Left forelimb (tissue), 1 donor: ENCODE measurements at places on chromosomes 7 and 10.

DNA sequence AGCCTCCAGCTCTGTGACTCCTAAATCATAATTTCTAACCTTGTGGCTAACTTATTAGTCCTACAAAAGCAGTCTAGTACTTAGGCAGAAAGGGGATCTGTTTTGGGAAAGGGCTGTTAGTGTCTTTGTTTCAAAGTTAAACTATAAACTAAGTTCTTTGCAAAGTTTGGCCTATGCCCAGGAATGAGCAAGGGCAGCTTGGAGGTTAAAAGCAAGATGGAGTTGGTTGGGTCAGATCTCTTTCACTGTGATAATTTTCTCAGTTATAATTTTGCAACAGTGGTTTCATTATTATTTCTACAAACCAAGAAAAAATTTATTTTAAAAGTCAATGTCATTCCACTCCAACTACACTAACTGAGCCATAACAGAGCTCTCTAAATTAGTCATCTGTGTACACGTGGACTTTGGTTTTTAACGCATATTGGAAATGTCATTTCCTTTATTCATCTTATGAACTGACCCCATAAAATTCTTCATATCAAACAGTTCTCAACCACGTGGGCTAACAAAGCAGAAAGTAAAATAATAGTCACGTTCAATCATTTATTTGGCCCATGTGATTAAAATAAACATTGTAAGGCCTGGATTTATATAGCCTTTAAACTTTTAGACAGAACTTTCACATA, 143.2 kb upstream of the C7orf33 start:
- no peak for DNase-seq

GRCh38 chr10:35690534-35690933, 48.4 kb upstream of the FZD8 start:
- DNase-seq = no peak

DNA sequence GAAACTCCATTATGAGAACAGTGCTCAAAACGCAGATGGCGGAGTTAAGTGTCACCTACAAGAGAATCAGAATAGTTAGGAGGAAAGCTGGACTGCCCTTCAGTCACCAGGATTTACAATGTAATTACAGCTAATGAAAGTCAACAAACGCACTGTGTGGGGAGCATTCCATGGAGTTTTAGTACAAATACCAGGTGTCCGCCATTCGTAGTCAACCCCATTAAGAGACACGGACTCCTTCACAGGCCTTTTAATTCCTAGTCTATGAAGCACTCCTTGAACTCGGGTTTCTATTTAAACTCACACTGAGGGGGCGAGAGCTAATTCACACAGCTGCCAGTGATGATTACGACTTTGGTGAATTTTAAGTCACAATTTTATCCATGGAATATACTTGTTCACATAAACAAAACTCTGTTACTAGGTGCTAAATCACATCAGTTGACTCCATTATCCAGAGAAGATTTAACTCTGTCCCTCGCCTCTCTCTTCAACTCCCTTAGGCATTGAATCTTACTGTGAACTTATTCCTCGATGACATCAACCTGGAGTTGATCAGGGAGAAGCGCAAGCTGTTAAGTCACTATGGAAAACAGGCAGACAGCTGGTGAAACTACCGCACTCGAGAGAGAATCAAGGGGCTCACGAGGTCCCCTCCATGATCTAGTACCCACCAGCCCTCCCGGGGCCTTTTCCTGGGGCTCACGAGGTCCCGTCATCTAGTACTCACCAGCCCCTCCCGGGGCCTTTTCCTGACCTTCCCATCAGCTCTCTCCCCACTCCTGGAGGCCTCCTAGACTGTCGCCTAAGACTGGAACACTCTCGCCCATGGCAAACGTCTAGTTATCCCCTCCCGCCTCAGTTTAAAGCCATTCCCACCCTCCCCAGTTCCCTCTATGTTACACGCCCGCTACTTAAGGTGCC, 1.5 kb downstream of the ZFAND2A start:
- DNase-seq = no peak

DNA sequence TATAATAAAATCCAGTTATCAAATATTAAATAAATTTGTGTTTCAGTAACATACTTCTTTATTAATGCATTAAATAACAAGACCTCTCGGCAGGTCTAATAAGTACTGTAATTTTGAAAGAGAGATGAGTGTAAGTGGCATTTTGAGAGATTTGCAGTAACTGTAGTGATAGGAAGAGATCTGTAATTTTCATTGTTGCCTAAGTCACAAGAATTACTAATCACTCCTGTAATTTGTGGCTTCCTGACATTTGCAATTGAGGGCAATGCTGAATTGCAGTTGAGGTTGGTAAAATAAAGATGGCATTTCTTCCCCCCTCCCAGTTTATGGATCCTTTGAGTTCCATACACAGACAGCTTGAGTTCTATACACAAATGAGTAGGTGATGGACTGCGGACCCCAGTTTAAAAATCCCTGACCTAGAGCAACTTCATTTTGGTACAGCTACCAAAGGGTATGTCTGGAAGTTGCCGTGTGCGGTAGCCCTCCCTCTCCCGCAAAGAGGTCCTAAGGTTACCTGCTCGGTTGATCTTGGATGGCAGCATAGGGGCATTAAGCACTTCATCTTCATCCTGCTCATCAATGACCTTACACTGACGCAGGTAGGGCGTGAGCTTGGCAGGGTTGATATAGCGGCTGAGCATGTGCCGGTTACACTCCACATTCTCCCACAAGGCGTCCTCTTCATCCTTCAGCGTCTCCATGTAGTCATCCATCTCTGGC, 96.4 kb downstream of the CARD11 start:
- peak; percentile 17 for DNase-seq

DNA sequence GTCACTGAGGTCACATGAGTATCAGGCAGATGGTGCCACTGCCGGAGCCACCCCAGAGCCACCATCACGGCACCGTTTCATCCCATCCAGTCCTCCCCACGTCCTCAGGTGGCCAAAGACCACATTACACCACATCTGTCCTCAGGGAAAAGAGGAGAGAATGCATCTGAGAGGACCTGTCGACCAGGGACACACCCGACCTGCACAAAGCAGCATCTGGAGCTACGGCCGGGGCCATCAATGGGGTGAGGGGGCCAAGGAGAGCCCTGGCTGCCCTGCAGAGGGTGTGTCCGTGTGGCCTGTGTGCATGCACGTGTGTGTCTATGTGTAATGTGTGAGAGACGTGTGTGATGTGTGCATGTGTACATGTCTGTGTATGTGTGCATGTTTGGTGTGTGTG, 480.6 kb downstream of the DNAJB6 start:
- no peak for DNase-seq

DNA sequence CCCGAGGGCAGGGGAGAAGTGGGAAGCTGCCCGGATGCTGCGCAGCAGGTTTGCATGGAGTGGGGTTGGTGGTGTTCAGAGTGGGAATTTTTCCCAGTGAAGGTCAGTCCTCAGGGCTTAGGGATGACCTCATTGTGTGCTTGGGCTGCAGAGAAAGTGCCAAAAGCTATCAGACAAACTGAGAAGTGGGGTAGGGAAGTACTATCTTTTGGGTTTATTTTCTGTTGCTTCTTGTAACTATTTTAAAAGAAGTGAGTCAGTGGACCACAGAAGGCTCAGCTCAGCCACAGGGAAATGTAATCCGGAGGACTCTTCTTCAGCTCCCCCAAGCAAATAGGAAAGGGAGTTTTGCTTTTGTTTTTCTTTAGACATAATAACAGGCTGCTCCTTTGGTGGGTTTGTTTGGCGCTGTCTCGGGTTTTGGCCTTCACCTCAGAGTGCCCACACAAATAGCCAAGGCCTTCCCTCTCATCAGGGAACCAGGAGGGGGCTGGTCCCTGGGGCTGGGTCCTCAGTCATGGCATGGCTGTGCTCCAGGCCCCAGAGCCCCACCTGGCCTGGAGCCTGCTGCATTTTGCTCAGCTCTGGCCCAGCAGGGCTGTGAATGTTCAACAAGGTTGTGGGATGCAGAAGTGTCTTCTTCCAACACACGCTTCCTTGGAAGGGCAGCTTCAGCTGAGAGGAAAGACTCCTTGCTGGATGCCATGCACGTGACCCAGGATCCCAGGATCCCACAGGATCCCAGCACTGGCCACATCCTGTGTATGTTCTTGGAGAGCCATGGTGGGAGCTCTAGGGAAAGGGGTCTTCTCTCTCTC, 5.4 kb upstream of the FAM170B start:
- no peak for DNase-seq

DNA sequence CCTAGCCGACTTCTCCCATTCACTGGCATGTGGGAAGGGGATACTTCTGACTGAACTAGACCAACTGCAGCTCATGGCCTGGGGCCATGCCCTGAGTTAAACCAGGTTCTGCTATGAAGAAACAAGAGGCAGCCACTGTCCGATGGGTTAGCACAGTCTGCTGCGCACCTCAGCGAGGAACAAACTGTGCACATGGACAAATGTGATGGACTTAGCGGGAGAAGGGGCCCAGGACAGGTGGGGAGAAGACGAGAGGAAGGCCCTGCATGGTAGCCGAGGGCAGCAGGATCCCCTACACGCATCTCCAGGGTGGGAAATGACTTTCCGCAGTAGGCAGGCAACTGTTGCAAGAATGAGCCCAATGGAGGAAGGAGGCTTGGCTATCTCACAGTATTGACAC, 115.0 kb downstream of the PRKAG2 start:
- DNase-seq = no peak

- DNase-seq = no peak
These were observed 63.4 kb downstream of the VAX1 start for GRCh38 chr10:117074621-117075020.

GRCh38 chr7:104931181-104931781, 82.7 kb upstream of the KMT2E start:
- DNase-seq = no peak

GRCh38 chr7:31370609-31371008, 30.1 kb upstream of the NEUROD6 start:
- DNase-seq = no peak

GRCh38 chr10:86141896-86142295, 224.7 kb downstream of the GRID1 start:
- no peak for DNase-seq

DNA sequence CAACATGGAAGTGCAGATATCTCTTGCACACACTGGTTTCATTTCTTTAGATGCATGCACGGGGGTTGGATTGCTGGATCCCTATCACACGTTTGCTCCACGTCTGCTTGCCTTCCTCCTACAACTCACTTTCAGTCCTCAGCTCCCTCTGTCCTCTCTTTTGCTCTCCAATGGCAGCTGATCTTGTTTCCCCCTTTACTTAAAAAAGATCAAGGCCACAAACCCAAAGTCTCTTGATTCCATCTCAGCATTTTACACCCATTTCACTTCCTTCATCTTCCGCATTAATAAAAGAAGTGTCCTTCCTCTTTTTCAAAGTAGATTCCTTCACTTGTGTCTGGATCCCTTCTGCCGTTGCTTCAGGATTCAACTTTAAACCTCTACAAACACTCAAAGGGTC, 245.2 kb downstream of the DOCK4 start:
- no peak for DNase-seq

GRCh38 chr7:44068054-44068453, 2.7 kb upstream of the PGAM2 start:
- no peak for DNase-seq

DNA sequence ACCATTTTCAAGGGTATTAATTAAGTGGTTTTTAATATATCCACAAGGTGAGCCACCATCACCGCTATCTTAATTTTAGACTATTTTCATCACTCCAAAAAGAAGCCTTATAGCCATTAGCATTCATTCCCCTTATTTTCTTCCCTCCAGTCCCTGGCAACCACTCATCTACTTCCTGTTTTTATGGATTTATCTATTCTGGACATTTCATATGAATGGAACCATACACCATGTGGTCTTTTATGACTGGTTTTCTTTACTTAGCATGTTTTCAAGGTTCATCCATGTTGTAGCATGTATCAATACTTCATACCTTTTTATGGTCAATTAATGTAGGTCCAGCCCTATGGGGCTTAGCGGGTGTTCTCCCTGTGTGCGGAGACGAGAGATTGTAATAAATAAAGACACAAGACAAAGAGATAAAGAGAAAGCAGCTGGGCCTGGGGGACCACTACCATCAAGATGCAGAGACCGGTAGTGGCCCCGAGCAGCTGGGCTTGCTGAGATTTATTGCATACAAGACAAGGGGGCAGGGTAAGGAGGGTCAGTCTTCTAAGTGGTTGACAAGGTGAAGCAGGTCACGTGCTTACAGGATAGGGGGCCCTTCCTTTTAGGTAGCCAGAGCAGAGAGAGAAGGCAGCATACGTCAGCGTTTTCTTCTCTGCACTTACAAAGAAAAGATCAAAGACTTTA, 14.6 kb downstream of the WBP1L start:
- DNase-seq = no peak

- no peak for DNase-seq
These were observed 36.2 kb downstream of the CCDC126 start for GRCh38 chr7:23633417-23633816.

GRCh38 chr7:24722386-24723177, 34.7 kb downstream of the GSDME start:
- peak; percentile 63 for DNase-seq

GRCh38 chr7:2508327-2509215, 11.0 kb upstream of the LFNG start:
- DNase-seq = no peak

- DNase-seq = peak; percentile 86
These were observed at the start of gene MDFIC for GRCh38 chr7:114922026-114922651. Gene MDFIC (plus strand): TSS chr7:114922094. CDS start chr7:114923034, 940 bp downstream.

DNA sequence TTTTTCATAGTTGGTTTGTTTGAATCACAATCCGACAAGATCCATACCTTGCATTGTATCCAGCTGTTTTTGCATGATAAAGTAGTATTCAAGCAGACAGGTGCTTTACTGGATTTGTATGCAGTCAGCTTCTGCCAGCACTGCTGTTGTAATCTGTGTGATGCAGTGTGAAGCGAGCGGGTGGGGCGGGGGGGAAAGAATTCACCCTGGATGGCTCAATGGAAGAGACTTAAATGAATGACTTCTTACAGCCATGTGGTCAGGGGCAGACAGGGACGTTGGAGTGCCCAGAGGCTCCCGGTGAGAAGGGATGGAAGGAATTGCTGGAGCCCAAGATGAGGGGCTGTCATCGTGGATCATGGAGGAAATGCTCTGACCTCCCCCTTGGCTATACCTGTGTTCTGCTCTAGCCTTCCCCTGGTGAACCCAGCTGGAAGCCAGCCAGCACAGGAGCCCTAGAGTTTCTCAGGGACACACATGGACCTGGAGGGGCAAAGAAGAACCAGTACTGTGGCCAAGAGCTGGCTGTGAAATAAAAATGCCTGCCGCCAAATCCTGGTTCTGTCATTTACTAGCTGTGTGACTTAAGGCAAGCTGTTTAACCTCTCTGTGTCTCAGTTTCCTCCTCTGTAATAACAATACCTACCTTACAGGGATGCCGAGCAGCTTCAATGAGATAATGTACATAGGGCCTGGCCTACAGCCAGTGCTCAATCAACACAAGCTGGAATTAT, 14.1 kb downstream of the NFE2L3 start:
- no peak for DNase-seq

- no peak for DNase-seq
These were observed 50.2 kb upstream of the FGFR2 start for GRCh38 chr10:121648493-121648892.

DNA sequence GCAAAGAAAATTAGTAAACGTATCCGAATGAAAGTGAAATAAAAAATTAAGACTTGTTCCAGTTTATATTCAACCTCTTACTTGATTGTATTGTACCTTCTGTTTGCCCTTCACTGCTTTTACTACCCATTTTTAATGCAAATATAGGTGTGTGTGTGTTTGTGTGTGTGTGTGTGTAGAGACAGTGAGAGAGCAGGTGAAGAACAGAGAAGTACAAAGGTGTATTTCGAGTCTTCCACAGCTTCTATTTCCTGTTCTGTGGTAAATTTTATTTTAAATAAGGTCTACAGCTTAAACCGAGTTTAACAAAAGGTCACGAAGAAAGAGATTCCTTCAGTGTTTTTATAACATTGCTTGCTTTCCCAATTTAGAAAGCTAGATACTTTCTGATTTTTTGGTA, 12.7 kb upstream of the SVIL start:
- DNase-seq = no peak
